ENCODE measurements at places on chromosomes 1 and 21.
A peak's percentile ranks its signal among the peaks of the same experiment; 100 is the strongest.

DNA sequence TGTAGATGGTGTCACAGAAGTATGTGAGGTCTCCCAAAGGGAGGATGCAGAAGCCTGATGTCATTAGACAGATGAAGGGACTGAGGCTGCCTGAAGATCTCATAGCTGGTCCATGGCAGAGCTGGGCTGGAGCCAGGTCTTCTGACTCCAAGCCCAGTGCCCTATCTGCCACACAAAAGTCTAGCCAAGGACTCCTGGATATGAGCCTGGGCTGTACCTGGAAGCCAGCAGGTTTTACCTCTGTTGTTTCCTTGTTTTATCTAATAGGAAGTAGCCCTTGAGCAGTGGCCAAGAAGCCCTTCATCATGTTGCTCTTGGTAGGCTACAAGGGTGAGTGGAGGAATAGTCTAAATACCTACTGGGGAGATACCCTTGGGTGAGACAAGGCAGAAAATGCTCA is 74.4 kb upstream of the SLC44A3 start:
- DNase-seq = no peak

DNA sequence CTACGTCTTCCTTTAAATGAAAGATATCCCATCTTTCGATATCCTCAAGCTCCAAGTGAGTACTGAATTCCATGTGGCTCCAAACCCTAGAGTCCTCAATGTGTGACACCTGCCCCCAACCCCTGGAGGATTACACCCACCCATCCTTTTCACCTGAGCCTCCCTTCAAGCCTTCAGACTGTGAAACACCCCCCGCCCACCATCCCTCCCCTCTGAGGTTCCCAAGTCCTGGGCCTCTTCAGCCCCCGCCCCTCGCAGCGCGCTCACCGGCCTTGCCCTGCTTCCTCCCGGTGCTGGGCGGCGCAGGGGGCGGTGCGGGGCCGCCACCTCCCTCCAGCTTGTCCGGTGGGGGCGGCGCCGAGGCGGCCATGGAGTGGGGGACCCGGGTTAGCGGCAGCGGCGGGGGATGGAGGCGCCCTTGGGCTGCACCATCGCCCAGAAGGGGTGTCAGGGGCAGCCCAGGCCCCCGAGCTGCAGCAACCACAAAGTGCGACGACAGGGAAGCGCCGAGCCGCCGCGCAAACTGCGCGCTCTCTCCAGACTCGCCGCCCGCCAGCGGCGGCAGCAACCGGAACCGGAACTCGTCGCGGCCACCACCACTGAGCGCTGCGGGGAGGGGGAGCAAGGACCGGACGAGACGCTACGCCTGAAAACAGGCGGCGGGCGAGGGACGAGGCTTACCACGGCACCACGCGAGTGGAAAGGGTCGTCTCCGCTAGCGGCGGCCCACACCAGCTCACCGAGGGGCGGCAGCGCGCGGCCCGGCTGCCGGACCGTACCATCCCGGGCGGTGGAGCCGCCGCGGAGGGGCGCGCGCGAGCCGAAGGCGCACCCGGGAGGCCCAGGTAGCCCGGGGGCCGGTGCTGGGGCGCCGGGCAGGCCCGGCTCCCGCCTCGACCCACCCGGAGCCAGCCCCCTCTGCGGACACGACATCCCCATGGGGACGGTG is at the start of gene PYGO2:
PYGO2 (minus strand) TSS at position 576 of the 949 bp plus-strand sequence; CDS start at position 370, 206 bp downstream.
- DNase-seq = peak; percentile 78

- DNase-seq = peak; percentile 40
These were observed 54.1 kb upstream of the SAMD11 start for GRCh38 chr1:869499-870244.

DNA sequence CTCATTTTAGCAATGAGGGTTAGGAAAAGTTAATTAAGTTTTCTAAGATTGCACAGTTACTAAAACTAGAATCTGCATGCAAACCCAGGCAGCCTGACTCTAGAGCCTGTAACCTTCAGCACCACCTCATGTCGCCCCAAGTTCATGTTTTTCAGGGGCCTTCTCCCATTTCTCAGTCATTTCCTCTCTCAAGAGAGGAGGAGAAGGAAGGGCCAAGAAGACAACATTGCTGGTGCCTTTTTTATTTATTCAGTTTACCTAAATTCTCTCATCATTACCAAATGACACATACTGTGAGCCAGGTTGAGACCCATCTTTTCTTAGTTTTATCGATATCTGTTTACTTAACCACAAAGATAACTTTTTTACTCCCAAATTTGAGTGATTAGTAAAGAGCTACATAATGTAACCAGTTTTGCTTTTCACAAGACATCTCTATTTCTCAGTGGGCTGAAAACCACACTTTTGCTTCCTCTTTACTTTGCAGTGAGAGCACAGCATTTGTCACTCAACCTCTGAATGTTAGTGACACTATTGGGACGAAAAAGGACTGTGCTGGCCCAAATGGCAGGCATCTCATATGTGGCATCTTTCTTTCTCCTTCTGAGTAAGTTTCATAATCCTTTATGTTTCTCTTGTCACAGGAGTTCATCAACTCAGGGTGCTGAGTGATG is at the start of gene CD101:
CD101 (plus strand) TSS at position 507 of the 674 bp plus-strand sequence; CDS start at position 565, 58 bp downstream.
- no peak for DNase-seq
